Liver (tissue), 10 donors: ENCODE measurements at places on chromosomes 7 and 10.

DNA sequence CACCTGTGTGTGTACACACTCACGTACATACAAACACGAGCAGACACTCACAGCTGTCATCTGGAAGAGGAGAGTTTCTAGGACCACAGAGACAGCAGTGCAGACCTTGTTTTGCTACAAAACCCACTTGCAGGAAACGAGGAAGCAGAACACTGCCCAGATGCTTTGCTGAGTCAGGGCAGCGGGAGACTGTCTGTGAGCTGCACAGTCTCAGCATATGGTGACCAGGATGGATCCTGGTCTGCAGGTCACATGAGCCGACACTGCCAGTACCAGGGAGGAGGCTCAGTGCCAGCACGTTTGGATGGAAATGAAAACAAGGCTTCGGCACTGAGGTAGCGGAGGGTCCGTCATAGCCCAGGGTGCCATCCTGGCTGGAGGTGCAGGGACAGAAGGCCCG lies 117.6 kb upstream of the DPP6 start:
- DNase-seq, result no peak

- no peak for DNase-seq
These were observed 131.8 kb downstream of the BMPER start for GRCh38 chr7:34036972-34037792.

GRCh38 chr10:12720217-12720981 lies 281.1 kb downstream of the CCDC3 start:
- no peak for DNase-seq

- DNase-seq, result no peak
These were observed 45.7 kb upstream of the GPR37 start for GRCh38 chr7:124811341-124811740.

DNA sequence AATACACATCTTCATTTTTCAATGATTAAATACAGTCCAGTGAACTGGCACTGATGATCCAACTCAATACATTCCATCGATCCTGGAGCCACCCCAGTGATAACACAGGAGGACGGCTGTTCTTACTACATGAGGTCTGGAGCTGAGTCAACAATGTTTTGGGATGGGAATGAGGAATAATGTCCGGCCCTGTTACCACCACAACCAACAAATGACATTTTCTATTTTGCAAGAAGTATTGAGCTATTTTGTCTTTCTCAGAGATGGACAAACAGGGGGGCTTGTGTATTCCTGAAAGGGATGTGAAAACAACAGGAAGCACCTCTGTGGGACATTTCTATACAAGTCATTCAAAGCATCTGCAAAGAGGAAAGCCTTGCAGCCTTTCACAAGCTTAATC lies 249.2 kb downstream of the PARD3 start:
- DNase-seq, result no peak

DNA sequence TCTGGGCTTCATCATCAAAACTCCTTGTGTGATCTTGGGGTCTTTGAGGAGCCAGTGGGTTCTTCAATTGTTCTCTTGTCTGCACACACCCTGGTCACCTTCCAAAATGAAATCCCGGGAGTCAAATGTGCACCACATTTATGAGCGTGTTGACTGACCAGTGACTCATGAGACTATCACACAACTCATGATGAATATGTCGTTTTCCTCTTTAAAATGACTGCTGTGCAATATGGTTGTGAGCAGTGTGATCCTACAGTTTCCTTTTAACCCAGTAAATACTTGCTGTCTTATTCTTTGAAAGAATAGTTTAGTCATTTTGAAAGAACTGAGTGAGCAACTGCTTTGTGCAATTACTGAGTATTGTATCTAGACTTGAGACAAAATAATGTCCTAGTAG lies 149.2 kb downstream of the DYNC1I1 start:
- no peak for DNase-seq
